ENCODE measurements at places on chromosomes 6 and 20.

- peak; percentile 81 for DNase-seq
These were observed 44.4 kb upstream of the LOC128125822 start for GRCh38 chr6:63527658-63528514.

GRCh38 chr6:35512006-35512405 is 690 bp downstream of the TULP1 start:
- no peak for DNase-seq

GRCh38 chr6:35522660-35523658 is 10.3 kb upstream of the TULP1 start:
- DNase-seq: no peak

GRCh38 chr6:83854001-83854501 is 891 bp downstream of the RIPPLY2 start:
- no peak for DNase-seq

GRCh38 chr6:148864941-148865340 is 118.1 kb downstream of the UST start:
- DNase-seq: no peak

- no peak for DNase-seq
These were observed 98.1 kb downstream of the NFATC2 start for GRCh38 chr20:51444467-51444866.

- DNase-seq: no peak
These were observed 113.9 kb downstream of the EDN1 start for GRCh38 chr6:12403947-12404647.

DNA sequence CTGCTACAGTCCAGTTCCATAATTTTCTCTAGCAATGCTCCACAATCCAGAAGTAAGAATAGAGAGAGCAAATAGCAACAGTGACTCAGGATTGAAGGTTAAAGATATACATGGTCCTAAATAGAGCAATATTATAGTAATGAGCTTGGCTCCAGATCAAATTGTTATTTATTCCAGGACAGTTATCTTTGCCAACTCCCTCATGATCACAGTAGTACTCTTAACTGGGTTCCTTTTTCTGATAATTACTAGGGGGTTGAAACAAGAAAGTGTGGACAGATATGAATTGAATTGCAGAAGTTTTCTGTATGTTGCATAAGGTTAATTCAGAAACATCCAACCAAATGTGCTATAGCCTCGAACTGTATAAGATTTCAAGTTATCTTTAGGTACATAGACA is 11.9 kb downstream of the FAM184A start:
- no peak for DNase-seq

- no peak for DNase-seq
These were observed 80.8 kb downstream of the SCAF8 start for GRCh38 chr6:154814063-154814462.

GRCh38 chr6:155782739-155783459 is 327.3 kb upstream of the NOX3 start:
- DNase-seq: peak; percentile 74

GRCh38 chr6:116189472-116189871 is 63.5 kb upstream of the COL10A1 start:
- no peak for DNase-seq

GRCh38 chr20:13625304-13625979 is 13.3 kb downstream of the TASP1 start:
- no peak for DNase-seq

- DNase-seq: no peak
These were observed 74.8 kb upstream of the JARID2 start for GRCh38 chr6:15171026-15171425.

GRCh38 chr6:21887231-21888185 is 294.0 kb downstream of the SOX4 start:
- DNase-seq: no peak

DNA sequence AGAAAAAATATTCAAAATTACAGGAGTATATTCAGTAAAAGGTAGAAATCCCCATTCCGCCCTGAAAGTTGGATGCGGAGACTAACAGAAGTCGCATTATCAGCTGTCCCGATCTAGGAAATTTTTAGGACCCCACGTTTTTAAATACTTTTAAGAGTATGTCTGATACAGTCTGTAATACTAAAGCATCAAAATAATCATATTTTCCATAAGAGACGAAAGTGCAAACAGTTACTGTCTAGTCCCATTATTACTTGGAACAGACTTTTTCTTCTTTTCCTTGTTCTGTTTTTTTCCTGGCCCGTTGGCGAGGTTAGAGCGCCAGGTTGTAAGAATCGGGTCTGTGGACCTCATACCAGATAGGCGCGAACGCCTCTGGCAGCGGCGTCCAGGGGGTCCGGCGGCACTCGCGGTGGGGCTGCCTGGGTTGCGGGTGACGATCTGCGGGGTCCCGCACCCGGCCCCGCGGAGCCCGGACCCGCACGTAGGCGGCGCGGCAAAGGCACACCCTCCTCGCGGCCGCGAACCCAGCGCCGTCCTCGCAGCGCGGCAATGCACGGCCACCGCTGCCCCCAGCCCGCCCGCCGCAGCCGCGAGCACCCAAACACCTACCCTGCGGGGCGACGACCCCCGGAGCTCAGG is 460 bp downstream of the PLAGL1 start:
- no peak for DNase-seq

DNA sequence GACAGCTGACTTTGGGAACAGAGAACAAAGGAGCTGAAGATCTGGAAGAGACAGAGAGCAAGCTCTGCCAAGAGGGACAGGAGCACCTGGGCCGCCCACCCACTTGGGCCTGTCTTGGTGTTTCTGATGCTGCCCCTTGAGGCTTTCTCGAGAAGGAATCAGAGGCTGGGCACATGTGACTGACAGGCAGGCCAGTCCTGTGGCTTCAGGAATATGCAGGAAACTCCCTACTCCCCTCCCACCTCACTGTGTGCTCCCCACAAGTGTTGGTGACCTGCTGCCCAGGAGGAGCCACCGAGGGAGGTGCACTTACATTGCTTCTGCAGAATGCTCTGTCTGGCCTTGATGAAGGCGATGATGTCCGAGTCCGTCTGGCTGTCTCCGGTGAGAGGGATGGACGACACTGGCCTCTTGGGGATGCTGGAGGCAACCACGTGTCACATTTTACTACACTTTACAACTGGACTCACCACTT is 20.9 kb upstream of the KCNK16 start:
- no peak for DNase-seq

DNA sequence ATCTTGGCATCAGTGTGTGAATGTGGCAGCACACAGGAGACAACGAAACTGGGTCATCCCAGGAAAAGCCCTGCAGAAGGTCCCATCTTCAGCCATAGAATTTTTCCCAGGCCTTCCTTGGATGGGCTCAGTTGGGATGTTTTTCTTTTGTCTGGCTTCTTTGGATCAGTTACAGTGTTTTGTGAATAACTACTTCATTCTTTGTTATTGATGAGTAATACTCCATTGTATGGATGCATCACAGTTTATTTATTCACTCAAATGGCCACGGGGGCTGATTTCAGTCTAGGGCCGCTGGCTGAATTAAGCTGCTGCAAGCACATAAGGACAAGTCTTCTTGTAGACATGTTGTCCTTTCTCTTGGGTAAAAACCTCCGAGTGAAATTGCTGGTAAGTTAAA is 81.3 kb upstream of the CD93 start:
- DNase-seq: no peak

GRCh38 chr6:82385102-82385501 is 21.5 kb downstream of the TPBG start:
- no peak for DNase-seq

- no peak for DNase-seq
These were observed 6.2 kb downstream of the PTPN1 start for GRCh38 chr20:50516180-50516934.

GRCh38 chr6:85465762-85466161 is 15.9 kb downstream of the NT5E start:
- no peak for DNase-seq

GRCh38 chr20:23643659-23644058 is 5.9 kb upstream of the CST3 start:
- DNase-seq: no peak

GRCh38 chr6:129749749-129750120 is 39.8 kb upstream of the ARHGAP18 start:
- DNase-seq: peak; percentile 68

GRCh38 chr6:47697925-47698324 is 455 bp upstream of the ADGRF4 start:
- DNase-seq: no peak

DNA sequence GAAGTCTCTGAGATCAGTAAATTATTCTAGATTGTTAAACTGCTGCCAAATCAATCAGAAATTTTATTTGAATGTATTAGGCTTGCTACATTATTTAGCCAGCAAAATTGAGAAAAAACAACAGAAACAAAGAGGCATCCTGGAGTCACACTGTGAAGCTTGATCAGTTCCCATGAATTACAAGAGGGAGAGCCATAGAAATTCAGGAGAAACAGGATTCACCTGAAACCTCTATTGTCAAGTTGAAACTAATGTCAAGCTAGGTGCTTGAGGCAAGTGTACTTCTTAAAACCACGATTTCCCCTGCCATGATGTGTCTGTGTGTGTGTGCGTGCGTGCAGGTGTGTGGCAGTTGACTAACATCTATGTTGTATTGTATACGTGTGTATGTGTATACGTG is 439.1 kb upstream of the NOX3 start:
- DNase-seq: no peak

DNA sequence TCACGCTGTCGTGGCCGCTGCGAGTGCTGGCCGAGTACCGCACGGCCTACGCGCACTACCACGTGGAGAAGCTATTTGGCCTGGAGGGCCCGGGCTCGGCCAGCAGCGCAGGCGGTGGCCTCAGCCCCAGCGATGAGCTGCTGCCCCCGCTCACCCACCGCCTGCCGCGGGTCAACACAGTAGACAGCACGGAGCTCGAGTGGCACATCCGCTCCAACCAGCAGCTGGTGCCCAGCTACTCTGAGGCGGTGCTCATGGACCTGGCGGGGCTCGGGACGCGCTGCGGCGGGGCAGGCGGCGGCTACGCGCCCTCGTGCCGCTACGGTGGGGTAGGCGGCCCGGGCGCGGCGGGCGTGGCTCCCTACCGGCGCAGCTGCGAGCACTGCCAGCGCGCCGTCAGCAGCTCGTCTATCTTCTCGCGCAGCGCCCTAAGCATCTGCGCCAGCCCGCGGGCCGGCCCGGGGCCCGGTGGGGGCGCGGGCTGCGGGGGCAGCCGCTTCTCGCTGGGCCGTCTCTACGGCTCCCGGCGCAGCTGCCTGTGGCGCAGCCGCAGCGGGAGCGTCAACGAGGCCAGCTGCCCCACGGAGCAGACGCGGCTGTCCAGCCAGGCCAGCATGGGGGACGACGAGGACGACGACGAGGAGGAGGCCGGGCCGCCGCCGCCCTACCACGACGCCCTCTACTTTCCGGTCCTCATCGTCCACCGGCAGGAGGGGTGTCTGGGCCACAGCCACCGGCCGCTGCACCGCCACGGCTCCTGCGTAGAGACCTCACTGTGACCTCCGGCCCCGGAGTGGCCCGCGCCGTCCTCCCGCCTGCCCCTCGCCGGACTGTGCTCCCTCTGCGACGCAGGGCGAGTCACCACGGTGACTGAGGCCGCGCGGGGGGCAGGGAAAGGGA is 5.7 kb downstream of the TMEM151B start:
- DNase-seq: no peak

- DNase-seq: no peak
These were observed 318.0 kb downstream of the DOK5 start for GRCh38 chr20:54793291-54793992.

GRCh38 chr20:1881240-1881835 is 13.9 kb upstream of the SIRPA start:
- no peak for DNase-seq

GRCh38 chr20:11677428-11677827 is 240.3 kb upstream of the BTBD3 start:
- no peak for DNase-seq

GRCh38 chr6:4212588-4212987 is 77.2 kb upstream of the ECI2 start:
- no peak for DNase-seq

DNA sequence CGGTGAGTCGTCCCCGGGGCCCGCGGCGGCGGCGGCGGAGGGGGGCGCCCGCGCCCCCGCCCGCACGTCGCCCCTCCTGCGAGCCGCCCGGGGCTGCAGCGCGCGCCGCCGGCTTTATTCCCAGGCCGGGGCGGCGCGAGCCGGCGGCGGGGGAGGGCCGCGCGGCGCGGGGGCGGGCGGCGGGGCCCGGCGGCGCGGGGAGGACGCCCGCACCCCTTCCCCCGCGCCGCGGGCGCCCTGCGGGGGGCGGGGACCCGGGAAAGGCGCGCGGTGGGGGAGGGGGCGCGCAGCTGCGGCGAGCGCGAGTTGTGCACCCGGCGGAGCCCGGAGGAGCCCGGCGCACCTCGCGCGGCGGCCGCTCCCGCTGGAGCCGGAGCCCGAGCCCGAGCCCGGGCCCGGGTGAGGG is 646 bp downstream of the HMGA1 start:
- no peak for DNase-seq

GRCh38 chr6:41505122-41506049 is 40.8 kb upstream of the FOXP4 start:
- DNase-seq: peak; percentile 44

DNA sequence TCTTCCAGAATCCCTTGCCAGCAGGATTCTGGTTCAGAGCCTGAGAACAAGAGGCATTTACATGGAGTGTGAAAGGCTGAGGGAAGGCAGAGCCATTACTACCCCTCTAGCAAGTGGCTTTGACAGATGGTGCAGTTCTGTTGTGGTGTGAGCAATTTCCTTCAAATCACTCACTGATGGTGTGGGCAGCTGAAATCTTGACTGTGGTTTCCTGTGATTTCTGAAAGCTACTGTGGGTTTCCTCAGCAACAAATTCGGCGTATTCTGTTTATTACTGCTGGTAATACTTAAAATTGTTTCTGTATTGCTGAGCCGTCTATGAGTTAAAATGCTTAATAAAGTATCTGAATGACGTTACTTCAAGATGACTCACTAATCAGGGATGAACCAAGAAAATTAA is 181.5 kb upstream of the TCF21 start:
- peak; percentile 79 for DNase-seq

GRCh38 chr6:3455147-3455568 is 1.7 kb downstream of the SLC22A23 start:
- no peak for DNase-seq

- DNase-seq: no peak
These were observed 68.8 kb downstream of the PFDN4 start for GRCh38 chr20:54276577-54277169.

- no peak for DNase-seq
These were observed 1.4 kb downstream of the STAU1 start for GRCh38 chr20:49186535-49187329.

GRCh38 chr20:18742841-18743240 is 70.7 kb upstream of the SCP2D1 start:
- no peak for DNase-seq

GRCh38 chr6:43769526-43770371 is at the start of gene VEGFA:
TSS of gene VEGFA (plus strand) at chr6:43770211.
- peak; percentile 63 for DNase-seq

GRCh38 chr6:109164331-109164730 is 69.0 kb downstream of the CEP57L1 start:
- no peak for DNase-seq

DNA sequence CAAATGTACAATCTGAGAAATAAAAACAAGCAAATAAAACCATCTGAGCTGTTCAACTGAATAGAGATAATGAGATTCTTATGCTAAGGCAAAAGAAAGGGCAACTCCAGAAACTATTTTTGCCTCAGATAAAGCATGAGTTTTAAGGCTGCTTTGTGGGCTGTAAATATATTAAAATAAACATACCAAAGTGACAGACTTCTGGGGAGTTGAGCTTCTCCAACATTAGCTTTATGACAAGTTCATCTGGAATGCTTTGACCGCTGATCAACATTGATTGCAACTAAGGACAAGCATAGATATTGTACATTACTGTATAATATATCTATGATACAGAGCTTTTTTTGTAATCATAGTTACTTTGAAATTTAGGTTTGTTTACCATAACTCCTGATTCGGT is 19.3 kb downstream of the AK9 start:
- peak; percentile 14 for DNase-seq

GRCh38 chr20:25496165-25496967 is 88.9 kb downstream of the GINS1 start:
- no peak for DNase-seq

- no peak for DNase-seq
These were observed 97.1 kb upstream of the CEP85L start for GRCh38 chr6:118748311-118749062.

Measured in AG09309 (cell line).